NCI-H69 (cell line): ENCODE measurements at places on chromosomes 12 and 14.

- no peak for DNase-seq
These were observed 124.0 kb upstream of the EVL start for GRCh38 chr14:99941211-99941610.

GRCh38 chr12:119631930-119632678, 35.8 kb upstream of the PRKAB1 start:
- no peak for DNase-seq

- DNase-seq, result no peak
These were observed 336.8 kb downstream of the LRIG3 start for GRCh38 chr12:58583529-58583928.

GRCh38 chr12:54544743-54545142, 4.7 kb upstream of the PDE1B start:
- no peak for DNase-seq

DNA sequence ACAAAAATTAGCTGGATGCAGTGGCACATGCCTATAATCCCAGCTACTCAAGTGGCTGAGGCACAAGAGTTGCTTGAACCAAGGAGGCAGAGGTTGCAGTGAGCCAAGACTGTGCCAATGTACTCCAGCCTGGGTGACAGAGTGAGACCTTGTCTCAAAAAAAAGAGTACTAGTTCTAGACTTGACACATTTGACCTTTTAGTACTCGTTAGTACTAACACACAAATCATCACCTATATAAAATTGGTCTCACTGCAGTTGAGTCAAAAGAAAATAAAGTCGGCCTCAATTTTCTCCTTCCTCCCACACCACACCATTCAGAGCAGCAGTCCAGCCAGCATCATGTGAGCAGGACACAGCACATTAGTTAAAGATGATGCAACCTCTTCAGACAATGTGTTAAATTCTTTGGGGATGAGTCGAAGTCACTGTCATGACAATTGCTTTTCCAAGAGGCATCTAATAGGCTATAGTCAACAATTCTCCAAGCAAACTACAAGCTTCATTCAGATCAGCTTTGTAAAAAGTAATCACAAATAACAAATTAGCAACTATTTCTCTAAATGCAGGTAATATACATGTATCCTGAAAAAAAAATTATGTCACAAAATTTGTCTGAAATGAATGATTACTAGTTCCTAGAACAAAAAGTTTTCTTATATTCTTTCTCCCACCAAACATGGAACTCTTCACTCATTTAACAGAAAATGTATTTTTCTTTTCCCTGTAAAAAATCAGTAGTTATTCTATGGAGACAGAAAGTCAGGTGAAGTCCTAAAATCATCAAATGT, 55.6 kb downstream of the CLIP1 start:
- peak; percentile 34 for DNase-seq

GRCh38 chr12:71069311-71069710, 88.5 kb downstream of the TSPAN8 start:
- no peak for DNase-seq

GRCh38 chr12:110649341-110649847, 35.5 kb downstream of the TCTN1 start:
- no peak for DNase-seq

DNA sequence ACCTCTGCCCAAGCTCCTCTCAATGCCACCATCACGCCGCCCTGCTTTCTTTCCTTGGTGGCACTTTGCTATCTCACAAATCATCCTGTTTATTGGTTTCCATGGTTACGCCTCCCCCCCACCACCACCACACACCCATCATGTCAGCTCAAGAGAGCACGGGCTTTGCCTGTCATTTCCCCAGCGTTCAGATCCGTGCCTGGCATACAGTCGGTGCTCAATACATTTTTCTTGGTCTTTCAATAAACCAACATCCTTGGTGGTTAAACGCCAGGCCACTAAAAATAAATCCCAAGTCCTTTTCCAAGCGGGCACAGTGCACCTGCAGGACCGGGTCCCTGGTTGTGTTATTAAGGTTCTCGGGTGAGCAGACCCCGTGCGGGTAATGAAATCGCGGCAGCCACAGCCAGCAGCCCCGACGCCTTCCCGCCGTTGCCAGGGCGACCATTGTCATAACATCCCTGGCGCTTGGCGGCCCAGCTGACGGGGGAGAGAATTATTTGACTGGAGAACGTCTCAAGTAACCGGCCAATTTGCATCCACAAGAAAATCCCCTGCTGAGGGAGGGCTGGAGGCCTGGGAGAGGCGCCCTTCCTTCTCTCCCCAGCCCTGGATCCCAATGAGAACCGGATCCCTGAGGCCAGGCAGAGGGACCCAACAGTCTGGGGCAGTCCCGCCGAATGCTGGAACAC, 92.9 kb downstream of the KSR2 start:
- DNase-seq, result peak; percentile 95

GRCh38 chr14:68807148-68807600, 14.3 kb upstream of the ZFP36L1 start:
- peak; percentile 62 for DNase-seq

DNA sequence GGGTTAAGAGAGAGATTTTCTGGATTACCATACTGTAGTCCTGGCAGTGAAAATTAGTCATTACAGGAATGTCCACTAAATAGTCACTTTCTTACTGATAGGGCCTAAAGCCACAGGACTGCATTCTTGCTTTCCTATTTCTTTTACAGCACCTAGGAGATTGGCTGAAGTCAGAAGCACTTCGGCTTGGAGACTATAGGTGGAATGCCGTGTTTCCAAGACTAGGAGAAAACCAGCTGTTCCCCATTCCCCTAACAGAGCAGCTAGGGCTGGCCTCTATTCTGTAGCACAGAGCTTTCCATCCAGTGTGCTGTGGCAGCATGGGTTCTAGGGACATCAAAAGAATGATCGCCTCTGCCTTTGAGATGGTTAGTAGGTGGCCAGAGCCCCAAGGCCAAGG, 15.1 kb downstream of the PIGH start:
- no peak for DNase-seq

- DNase-seq, result peak; percentile 81
These were observed 9.8 kb upstream of the FKBP4 start for GRCh38 chr12:2785017-2785416.

- DNase-seq, result peak; percentile 36
These were observed at the start of gene CIROP for GRCh38 chr14:23104591-23105347. CIROP (minus strand) TSS chr14:23104989; CDS start chr14:23104920, 69 bp downstream.
